ENCODE measurements at places on chromosomes 16 and 17. TPM values are rescaled to one million over a fixed set of nuclear protein-coding genes. Genes with fewer than 3 reads are reported as not detected.

The COL1A1 gene
- 838 TPM for polyA plus RNA-seq

The GDPD3 gene
- polyA plus RNA-seq: 14.0 TPM

The MYH8 gene
- 1.8 TPM for polyA plus RNA-seq

DNA sequence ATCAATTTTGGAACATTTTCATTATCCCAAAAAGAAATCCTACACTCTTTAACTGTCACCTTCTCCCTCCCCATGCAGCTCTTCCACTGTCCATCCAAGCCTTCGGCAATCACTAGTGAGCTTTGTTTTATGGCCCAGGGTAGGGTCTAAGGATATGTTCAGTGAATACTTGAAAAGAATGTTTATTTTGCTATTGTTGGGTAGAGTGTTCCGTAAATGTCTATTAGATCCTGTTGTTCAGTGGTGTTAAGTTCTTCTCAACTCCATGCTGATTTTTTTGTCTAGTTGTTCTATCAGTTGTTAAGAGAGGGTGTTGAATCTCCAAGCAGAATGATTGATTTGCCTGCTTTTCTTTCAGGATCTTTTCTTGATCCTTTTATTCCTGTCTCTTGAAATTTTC lies 29.9 kb downstream of the SPECC1 start:
- DNase-seq: no peak

GRCh38 chr17:82399601-82400101 lies 18.5 kb upstream of the HEXD start:
- no peak for DNase-seq

DNA sequence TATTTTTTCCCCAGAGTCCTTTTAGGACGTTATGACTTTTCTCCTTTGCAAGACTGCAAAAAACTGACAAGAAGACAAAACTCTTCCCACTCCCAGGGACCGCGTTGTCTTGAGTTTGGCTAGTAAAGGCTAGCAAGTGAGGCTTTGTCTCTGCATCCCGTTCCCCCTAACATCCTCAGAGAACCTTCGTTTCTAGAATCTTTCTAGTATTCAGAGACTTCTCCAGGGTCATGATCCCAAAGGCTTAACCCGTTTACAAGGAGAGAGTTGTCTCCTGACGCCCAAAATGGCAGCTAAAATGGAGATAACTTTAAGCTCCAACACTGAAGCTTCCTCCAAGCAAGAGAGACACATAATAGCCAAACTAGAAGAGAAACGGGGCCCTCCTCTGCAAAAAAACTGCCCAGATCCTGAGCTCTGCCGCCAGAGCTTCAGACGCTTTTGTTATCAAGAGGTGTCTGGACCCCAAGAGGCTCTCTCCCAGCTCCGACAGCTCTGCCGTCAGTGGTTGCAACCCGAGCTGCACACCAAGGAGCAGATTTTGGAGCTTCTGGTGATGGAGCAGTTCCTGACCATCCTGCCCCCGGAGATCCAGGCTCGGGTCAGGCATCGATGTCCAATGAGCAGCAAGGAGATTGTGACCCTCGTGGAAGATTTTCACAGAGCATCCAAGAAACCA lies 843 bp downstream of the ZNF174 start:
- no peak for DNase-seq

DNA sequence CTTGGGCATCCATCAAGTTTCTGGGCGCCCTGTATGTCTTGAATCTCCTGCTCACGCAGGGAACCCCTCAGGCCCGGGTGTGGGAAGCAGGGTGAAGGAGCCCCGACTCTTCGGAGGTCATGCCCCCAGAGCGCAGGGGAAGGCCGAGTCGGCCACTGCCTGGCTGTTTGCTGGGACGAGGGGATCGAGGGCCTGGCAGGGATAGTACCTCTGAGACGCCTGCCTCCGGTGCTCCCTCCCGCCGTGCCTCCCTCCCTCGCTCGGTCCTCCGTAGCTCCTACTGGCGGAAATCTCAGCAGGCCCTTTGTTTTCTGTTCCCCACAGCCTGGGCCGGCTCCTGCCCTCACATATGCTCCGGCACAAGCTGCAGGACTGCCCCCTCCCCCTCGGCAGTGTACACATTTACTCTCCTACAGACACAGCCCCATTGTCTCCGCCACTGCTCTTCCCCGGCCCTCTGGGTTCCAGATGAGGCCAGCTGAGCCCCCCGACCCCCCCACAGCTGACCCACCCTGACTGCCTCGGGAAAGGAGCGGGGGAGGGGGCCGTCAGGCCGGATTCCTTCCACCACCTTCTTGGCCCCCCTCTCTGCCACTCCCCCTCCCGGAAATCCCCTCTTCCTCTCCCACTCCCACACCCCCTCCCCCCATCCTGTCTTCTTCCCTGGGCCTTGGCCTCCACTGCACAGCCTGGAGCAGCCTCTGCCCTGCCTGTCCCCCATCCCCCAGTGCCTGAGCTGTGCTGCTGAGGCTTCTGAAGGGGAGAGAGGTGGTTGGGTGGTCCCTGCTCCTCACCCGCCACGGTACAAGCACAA lies 1.4 kb downstream of the TRAF4 start:
- peak; percentile 69 for DNase-seq

DNA sequence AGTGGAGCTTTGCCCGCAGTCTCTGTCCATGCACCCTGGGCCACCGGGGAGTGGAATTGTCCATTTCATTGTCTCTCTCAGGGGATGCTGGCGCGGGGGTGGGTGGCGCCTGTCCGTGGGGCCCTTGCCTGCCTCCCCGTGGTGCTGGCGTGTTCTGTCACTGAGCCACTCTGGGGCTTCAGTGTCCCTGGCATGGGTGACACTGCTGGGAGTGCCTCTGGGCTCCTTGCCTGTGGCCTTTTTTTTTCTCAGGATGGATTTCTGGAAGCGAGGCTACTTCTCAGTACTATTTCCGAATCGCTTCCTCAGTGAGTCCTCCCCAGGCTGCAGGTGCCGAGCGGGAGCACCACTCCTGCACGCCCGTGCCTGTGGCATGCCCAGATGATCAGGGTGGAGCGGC lies 55.0 kb downstream of the PDPK1 start:
- no peak for DNase-seq

- peak; percentile 45 for DNase-seq
These were observed 59.7 kb downstream of the IL21R start for GRCh38 chr16:27461483-27462171.

- no peak for DNase-seq
These were observed 159.8 kb downstream of the RPTOR start for GRCh38 chr17:80704381-80704819.

DNA sequence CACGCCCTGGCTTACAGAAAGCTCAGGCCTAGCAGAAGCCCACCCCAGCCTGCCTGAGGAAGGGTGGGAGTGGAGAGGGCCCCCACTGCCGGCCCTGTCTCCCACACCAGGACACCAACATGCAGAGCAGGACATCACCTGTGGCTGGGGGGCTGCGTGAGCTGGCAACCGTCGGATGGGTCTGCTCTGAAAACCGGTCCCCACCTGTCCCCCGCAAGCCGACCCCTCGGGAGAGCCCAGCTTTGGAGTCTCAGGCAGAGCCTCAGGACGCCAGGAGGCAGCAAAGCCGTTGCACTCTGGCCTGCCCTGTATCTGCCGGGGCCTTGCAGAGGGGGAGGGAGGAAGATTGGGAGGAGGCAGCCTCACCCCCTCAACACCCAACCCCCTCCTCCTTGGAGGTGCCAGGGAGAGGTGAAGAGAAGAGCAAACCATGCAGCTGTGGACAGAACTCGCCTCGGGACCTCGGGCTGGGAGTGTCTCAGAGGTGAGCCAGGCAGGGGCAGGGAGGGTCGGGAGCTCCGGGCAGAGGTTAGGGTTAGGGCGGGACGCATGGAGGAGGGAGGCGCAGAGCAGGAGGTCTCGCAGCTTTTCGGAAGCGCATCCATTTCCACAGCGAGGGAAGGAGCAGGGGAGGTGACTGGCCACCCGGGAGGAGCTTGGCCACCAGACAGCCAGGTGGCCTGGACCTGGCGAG lies 30.4 kb upstream of the ZC3H18 start:
- no peak for DNase-seq

DNA sequence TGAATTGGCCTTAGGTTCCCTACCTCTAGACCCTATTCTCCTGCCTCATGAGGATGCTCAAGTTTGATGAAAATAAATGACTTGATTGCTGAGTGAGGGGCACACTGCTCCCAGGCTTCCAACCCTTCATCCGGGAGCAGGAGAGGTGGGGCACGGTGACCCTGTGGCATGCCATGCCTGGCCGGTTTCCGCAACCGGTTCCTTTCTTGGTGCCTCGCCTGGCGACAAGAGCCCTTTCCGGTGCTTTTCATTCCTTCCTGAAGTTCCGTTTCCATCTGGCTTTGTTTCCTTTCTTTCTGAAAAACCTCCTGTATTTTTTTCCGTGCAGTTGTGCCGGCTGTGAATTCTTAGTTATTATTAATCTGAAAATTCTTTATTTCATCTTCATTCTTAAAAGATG lies 27.7 kb downstream of the CRAMP1 start:
- no peak for DNase-seq

DNA sequence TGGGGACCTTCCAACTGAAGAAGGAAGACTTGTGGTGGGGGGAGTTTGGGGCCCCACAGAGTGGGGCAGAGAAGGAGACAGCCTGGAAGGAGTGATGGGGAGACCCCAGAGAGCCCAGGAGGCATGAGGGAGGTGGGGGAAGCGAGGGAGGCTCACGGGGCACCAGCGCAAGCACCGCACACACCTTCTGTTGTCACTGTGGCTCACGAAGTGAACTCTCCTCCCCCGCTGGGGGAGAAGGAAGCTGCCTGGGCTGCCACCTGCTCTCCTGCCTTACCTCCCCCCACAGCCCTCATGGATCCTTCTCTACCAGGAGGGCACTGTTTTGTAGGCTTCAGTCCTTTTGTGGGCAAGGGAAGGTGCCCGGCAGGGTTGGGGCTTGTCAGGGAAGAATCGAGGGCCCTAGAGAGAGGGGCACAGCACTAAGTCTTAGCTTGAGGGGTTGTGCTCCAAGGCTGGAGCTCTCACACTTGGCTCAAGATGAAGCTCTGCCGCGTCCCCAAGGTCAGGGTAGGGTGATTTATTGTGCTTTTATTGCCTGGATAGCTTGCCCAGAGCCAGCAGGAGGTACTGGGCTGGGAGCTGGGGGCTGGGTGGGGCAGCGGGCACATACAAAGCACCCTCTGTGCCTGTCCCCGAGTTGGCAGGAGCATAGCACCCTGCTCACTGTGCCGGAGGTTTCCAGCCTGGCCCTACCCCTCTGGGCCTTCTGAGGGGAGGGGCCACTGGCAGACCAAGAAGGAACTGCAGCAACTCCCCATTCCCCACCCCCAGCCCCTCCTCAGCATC lies 4.6 kb upstream of the STARD3 start:
- DNase-seq: no peak

DNA sequence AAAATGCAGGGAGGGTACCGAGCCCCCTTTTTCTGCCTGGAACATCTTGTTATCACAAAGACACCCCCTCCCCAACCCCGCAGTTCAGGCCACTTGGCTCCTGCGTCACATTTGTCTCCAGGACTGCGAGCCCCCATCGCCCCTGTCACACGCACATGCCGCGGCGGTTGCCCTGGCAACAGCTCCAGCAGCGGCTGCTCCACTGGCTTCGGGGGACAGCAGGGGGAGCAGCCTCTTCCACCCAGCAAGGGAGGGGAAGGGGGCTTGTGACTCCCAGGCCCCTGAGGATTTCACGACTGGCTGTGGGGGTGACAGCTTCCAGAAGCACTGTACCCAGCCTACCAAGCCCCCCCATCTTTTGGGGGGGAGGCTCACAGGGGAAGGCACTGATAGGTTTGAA lies 2.6 kb downstream of the BAIAP3 start:
- DNase-seq: no peak

DNA sequence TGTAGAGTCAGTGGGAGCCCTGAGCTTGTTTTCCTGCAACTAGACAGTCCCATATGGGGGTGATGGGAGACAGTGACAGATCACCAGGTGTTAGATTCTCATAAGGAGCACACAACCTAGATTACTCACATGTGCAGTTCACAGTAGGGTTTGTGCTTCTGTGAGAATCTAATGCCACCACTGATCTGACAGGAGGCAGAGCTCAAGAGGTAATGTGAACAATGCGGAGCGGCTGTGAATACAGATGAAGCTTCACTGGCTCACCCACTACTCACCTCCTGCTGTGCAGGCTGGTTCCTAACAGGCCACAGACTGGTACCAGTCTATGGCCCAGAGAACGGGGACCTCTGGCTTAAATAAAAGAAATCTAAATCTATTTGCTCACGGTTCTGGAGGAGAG lies 10.2 kb upstream of the HSD17B2 start:
- no peak for DNase-seq

DNA sequence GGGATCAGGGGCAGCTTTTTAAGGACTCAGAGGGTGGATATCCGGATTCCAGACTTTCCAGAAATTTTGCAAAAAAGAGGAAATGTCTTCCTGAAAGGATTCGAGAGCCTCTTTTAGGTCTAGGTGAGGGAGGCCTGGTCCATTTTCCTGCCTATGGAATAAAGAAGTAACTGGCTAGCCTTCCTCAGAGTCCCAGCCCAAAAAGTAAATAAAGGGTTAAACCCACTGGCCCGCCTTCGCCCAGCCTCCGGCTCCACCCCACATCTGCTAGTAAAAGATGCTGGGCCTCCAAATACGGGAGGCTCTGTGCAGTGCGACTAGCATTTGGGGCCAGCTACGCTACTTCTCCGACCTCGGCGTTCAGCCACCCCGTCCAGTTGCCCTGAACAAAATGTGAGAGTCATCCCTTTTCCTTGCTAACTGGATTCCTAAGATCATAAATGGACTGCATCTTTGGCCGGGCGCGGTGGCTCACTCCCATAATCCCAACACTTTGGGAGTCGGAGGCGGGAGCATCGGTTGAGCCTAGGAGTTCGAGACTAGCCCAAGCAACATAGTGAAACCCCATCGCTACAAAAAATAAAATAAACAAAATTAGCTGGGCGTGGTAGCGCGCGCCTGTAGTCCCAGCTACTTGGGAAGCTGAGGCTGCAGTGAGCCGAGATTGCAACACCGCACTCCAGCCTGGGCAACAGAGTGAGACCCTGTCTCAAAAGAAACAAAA lies 824 bp upstream of the MPP2 start:
- peak; percentile 66 for DNase-seq

DNA sequence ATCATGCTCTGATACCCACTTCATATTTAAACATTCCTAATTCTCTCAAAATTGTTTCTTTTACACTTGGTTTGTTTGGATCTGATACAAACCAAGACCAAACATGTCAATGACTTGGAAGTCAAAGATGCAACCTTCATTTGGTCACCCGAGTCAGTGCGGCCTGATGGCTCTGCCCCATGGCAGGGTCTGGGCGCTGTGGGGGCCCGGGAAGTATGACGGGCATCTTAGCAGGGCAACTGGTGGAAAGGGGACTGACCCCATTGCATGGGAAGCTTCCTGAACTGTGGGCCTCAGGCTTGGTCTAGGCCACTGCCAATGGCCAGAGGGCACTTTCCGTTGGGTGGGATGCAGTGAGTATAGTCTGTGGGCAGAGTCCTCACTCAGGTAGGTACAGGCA lies 178.0 kb downstream of the KATNIP start:
- DNase-seq: no peak
